ENCODE measurements at places on chromosomes 12 and 14.

GRCh38 chr14:91155626-91156089, 41.8 kb downstream of the DGLUCY start:
- no peak for DNase-seq

GRCh38 chr12:114673169-114673833, 10.7 kb downstream of the TBX3 start:
- no peak for DNase-seq

DNA sequence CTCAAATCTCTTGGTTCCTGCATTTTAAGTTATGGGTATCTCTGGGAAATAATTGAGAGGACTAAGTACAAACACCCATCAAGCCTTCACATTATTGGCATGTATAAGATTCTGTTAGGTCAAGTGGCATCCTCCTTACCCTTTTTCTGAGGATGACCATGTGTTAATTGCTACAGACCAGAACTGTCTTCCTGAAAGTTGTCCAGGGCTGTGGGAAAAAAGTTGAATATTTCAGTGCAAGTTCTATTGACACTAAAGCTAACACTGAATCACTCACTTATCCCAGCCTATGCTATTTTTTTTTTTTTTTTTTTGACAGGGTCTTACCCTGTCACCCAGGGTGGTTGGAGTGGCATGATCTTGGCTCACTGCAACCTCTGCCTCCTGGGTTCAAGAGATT, 130.1 kb upstream of the HIF1A start:
- DNase-seq = no peak

DNA sequence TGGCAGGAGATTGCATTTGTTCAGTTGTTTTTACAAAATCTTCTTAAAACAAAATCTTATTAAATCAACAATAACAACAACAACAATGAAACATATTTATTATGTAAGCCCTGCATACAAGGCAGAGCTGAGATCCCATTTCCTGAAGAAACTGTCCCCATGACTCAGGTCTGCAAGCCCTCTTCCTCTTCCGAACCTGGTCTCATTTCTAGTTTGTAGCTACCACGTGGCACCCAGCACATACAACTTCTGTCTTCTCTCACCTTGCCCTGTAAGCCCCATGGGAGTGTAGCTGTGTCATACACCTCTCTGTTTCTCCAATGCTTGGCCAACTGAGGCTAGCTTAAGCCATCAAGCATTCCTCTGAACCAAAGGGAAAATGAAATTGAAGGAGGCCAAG, 106.4 kb downstream of the SLC8A3 start:
- DNase-seq = no peak

GRCh38 chr12:87116780-87117179, 860.6 kb upstream of the MGAT4C start:
- DNase-seq = no peak

DNA sequence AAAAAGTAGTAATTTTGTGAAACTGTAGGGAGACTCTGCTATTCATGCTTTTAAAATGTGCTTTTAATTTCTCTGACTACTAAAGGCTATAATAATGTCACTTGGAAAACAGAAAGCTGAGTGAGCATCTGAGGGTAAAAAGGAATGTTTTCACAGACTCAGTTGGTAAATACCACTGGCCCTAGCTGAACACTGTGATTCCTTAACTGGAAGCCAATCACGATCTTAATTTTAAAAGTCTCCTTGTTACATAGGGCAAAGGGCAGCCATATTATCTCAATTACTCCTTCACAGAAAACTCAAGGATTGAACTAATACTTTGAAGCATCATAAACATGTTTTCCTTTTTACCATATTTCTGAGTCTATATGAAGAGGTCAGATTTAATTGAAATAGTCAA, 41.9 kb downstream of the PAWR start:
- DNase-seq = no peak

DNA sequence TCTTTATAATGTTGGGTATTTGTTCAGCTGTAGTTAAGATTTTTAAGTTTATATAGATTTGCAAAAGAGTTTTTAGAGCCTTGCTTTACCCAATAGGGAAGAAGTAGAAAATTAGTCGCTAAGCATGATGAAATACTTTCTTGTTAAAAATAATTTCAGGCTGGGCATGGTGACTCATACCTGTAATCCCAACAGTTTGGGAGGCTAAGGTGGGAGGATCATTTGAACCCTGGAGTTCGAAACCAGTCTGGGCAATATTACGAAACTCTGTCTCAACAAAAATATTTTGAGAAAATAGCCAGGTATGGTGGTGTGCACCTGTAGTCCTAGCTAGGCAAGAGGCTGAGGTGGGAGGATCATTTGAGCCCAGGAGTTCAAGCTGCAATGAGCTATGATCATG, 18.7 kb upstream of the SCFD1 start:
- DNase-seq = no peak

GRCh38 chr12:106183735-106184134, 45.0 kb upstream of the NUAK1 start:
- DNase-seq = no peak

DNA sequence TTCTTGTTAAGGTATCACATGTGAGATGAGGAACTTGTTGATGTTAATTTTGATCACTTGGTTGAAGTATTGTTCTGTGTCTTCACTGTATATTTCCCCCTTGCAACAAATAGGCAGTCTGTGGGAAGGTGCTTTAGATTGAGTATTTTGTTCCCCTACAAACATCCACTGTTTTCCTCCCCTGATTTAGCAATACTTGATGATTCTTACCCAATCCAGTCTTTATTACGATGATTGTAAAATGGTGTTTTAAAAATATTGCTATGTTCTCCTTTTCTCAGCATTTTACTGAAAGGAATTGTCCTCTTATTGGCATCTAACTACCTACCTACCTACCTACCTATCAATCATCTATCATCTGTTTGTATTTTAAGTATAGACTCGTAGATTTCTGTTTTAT, 66.3 kb downstream of the ETNK1 start:
- DNase-seq = no peak
